ENCODE measurements at places on chromosomes 2 and 18. TPM values are rescaled to one million over a fixed set of nuclear protein-coding genes. Genes with fewer than 3 reads are reported as not detected.

SMYD1 gene
- polyA plus RNA-seq: 57.2 TPM

- DNase-seq: no peak
These were observed 63.0 kb downstream of the ADNP2 start for GRCh38 chr18:80172056-80172455.

DNA sequence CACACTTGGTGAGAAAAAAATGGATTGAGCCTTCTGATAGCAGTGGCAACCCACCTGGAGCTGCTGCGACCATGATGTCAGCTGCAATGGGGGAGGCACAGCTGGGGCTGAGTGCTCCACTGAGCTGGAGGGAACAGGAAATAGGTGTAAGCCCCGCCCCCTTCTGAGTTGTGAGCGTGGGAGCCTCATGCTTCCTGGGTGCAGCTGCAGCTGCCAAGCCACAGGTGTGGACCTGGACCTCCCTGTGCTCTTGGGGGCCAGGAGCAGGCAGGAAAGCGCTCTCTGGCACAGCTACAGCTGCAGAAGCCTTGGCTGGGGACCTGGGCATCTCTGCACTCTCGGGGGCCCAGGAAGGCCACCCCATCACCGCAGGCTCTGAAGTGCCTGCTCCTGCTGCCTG is 970.6 kb downstream of the DCDC2C start:
- no peak for DNase-seq

DNA sequence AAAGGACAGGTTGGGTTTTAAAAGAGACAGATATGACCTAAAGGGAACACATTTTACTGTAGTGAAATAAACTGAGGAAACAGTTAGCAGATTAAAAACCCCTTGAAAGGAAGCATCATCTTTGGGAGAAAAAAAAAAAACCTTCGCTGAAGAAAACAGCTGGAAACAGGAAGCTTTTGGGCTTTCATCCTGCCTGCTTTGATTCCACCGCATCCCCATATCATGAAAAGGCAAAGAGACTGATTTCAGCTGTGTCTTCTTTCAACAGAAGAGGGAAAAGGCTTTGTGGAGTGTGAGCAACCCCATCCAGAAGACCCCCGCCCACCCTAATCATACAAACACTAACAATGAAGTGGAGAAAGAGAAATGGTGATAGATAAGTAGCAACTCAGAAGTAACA is 86.4 kb downstream of the TCF4 start:
- no peak for DNase-seq

DNA sequence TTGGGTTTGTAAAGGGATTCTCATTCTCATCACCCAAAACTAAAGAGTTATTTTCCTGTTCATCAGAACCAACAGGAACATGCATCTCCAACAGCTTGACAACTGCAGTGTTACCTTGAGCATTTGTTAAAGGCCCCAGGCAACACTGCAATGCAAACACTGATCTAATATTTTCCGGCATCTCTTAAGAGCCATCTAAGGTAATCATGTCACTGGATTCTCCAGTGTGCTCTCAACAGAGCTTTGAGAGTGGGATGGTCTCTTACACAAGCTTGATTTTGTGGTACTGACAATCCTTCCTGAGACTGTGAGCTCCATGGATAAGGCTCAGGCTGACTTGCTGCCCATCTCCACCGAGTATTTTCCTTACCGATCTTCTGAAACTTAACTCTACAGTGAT is 90.5 kb upstream of the ITGB6 start:
- DNase-seq: no peak

GRCh38 chr18:49910019-49910418 is 96.7 kb upstream of the ACAA2 start:
- no peak for DNase-seq

DNA sequence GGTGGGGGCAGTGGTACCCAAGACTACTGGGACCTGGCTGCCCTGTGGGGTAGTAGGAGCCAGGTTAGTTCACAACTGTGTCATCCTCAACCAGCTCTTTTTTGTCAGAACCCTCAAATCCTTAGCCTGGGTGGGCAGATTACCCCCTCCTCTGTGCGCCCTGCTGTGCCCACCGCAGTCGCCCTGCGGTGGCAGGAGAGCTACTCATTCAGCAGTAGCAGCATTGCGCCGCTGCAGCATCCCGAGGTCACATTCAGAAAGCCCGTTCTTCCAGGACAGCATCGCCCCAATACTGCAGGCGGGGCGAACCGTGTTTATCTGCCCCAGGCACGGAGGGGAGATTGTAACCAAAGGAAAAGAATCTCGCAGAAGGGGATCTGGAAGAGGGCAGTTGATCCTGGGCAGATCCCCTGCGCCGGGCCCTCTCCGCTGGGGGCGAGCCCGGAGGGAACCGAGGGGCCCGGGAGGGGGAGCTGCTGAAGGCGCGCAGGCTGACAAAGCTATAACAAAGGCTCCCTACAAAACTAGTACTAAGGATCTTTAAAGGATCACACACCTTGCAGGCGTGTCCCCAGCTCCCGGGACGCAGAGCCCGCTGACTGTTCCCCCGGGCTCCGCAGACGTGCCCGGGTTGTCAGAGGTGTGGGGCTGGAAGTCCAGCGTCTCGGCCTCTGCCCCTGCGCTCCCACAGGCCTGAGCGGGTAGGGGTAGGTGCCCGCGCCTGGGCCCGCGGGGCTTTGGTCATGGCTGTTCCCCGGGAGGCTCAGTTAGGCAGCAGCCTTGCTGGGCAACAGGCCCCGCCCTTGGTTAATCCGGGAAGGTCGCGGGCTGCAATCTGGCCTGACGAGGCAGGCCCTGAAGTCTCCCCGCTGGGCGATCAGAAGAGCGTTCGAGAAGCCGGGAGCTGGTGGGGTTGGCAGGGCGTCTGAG is 13.2 kb downstream of the POU3F3 start:
- no peak for DNase-seq

RUFY4 gene
- 0.03 TPM for polyA plus RNA-seq
